Cardiac septum (tissue), 1 donor: ENCODE measurements at places on chromosomes 16 and 17.

DNA sequence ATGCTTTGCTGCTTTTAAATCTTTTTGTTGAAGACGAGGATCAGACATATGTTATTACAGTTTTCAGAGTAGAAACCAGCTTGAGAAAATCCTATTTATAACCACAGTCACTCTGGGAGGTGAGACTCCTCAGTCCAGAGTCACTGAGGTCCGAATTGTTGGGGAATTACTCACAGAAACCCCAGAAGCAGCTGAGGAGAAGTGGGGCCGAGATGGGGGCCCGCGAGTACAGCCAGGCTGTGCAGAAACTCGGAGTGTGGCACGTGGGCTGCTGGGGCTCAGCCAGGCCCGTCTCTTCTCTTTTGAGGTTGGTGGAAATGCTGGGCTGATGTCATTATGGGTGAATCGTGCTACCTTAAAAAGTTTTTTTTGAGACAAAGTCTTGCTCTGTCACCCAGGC is 14.4 kb upstream of the GNG13 start:
- no peak for DNase-seq

DNA sequence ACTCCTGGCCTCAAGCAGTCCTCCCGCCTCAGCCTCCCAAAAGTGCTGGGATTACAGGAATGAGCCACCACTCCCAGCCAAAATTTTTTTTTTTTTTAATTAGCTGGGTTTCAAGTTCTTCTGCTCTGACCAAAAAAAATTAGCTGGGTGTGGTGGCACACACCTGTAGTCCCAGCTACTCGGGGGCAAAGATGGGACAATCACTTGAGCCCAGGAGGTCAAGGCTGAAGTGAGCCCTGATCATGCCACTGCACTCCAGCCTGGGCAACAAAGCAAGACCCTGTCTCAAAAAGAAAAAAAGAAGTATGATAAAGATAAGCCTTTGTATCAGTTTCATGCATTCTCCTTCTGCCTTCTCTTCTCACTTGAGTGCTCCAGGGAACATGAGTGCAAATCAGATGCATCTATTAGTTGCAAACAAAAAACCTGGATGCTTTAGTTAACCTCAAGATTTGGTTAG is 1.9 kb downstream of the NQO1 start:
- no peak for DNase-seq

DNA sequence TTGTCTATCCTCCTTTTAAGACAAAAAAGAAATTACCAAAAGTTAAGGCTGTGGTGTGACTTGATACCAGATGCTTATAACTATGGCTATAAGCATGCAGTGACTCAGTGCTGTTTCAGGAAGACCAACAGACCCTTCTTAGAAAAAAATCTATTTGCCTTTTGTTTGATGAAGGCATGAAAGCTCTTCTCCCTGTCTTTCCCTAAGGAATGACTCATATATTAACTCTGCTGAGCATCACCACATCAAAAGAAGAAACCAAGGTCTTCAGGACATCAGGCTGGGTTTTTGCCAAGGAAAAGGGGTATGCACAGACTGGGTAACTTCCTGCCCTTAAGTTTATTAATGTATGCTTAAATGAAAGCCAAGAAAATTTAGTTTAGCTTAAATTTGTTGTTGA is 47.1 kb downstream of the VMP1 start:
- DNase-seq: no peak

GRCh38 chr17:247767-248166 is 66.3 kb upstream of the DOC2B start:
- peak; percentile 9 for DNase-seq

DNA sequence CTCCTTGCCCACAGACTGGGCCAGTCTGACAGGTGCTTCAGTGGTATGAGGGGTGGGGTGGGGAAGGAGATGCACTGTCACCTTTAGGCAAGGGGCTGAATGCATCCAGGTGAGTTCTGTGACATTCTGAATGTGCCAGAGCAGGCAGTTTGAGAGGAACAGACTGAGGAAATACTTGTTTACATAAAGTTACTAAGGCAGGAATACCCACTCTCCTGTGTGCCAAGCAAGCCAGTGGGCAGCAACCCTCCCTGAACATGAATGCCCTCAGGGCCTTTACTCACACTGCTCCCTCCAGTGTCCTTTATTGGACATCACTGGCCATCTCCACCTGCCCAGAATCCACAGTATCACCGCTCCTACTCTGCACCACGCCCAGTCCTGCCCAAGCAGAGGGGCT is 33.1 kb upstream of the ULK2 start:
- DNase-seq: no peak

GRCh38 chr16:57949595-57950238 is 21.2 kb downstream of the CNGB1 start:
- no peak for DNase-seq

DNA sequence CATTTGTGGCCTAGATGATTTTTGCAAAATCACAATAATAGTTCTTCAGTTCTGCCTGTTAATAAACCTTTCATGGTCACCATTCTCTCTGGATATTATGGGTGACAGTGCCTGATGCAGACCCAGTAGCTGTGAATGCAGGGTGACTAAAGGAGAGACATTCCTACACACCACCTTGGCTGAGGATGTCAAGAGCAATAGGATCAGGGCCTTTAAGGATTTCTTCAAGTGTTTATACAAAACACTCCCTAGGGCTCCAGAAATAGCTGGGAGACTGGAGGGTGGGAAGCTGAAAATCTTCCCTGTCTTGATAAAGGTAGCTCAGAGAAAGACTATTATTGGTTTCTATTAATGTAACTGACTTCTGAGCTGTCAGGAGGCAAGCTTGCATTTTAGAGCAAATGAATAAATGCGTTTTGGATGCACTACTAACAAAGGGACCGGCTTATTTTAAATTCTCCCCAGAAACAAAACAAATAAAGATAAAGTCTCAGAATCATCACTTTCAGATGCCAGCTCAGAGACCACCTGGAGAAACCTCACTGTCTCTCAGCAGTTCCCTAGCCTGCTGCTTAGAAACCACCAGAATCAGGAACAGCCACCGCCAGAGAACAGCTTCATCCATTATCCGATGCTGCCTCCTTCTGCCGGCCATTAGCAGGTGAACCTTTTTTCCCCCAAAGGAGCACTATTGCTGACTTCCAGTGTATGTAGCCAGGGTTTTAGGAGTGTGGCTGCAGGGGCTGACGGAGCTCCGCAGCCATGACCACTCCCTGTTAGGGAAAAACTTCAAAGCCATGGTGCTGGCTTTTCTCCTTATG is 171.4 kb upstream of the DYNLRB2 start:
- no peak for DNase-seq

- no peak for DNase-seq
Measured at GRCh38 chr17:60971515-60972369, 294.1 kb downstream of the BCAS3 start.

DNA sequence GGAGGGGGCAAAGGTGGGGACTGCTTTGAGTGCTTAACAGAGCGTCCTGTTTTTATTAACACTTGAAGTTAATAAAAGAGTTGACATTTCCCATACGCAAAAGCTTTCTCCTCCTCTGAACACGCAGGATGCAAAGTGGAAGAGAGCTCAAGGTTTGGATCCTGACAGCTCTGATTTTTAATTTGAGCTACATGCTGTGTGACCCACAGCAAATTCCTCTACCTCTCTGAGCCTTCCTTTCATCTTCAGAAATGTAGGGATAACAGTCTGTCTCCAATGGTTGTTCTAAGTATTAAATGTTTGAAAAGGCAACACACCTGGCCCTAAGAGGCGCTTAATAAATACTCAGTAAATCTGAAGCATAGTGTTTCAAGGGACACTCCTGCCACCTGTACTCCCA is 93.0 kb downstream of the CDYL2 start:
- no peak for DNase-seq

DNA sequence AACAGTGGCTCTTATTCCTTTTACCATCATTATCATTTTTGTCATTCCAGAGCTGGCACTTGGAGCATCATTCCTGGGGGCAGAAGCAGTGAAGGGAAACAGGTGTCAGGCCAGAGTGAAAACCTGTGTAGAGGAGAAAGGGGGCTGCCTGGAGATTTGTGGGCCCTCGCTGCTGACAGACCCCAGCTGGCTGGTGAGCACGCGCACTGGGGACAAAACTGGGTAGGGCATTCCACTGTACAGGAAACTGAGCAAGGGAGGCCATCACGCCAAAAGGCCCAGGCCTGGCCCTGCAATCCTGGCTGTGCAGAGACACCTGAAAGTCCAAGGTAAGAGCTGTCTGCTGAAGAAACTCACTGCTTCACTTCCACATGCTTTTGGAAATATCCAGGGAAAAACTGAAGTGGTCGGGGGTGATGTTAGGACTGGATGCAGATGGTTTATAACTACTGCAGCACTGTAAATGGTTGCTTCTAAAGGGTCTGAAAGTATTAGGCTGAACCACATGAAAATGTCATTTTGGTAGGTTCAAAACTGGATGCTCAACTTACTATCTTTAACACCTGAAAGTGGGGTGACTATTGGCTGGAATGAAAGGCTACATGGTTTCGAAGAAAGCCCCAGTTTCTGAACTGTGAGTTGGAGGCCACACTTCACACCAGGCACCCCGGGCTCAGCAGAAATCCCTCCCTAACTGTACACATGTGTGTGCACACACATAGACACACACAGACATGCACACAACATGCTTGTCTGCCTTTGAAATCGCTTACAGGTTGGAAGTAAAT is 225.0 kb downstream of the C16orf78 start:
- DNase-seq: peak; percentile 66
